WTC11 (cell line): ENCODE measurements at places on chromosomes 5 and 9. TPM values are rescaled to one million over a fixed set of nuclear protein-coding genes. Genes with fewer than 3 reads are reported as not detected.

The ADAMTS13 gene
- 12.0 to 16.4 TPM (median 15.9 TPM) in 3 replicates for total RNA-seq

The AJM1 gene
- 1.6 to 1.7 TPM (median 1.6 TPM) in 3 replicates for total RNA-seq

The RAB14 gene
- total RNA-seq, result 32.3 to 36.0 TPM (median 34.0 TPM) in 3 replicates

The TMEM38B gene
- 15.7 to 17.9 TPM (median 17.6 TPM) in 3 replicates for total RNA-seq

The PFN3 gene
- 0.48 TPM in 1 of 3 replicates, not detected in the others for total RNA-seq

The CD180 gene
- not detected in 3 replicates for total RNA-seq

The AGXT2 gene
- total RNA-seq, result not detected in 3 replicates

The ABLIM3 gene
- 0.33 to 0.69 TPM (median 0.46 TPM) in 3 replicates for total RNA-seq

The CDH9 gene
- 0.07 to 0.48 TPM (median 0.21 TPM) in 3 replicates for total RNA-seq

The IRX4 gene
- 7.0 to 9.0 TPM (median 7.6 TPM) in 3 replicates for total RNA-seq

The ATP10B gene
- 0.11 TPM in 3 replicates for total RNA-seq

The PRXL2C gene
- total RNA-seq, result 5.5 to 7.5 TPM (median 6.5 TPM) in 3 replicates

The ADRA1B gene
- 0.11 to 0.16 TPM in 2 of 3 replicates, not detected in the other for total RNA-seq

The PHF24 gene
- 0.34 to 0.59 TPM (median 0.53 TPM) in 3 replicates for total RNA-seq

The GPR151 gene
- not detected in 3 replicates for total RNA-seq

The TEX48 gene
- not detected in 3 replicates for total RNA-seq

The CD74 gene
- total RNA-seq, result 28.2 to 47.6 TPM (median 44.3 TPM) in 3 replicates
